ENCODE measurements at places on chromosomes 12 and 14.
A peak's percentile ranks its signal among the peaks of the same experiment; 100 is the strongest.

GRCh38 chr12:64824500-64825142, at the start of gene TBC1D30:
Gene TBC1D30 (plus strand): TSS chr12:64824647. CDS start chr12:64824880, 233 bp downstream.
- no peak for DNase-seq

DNA sequence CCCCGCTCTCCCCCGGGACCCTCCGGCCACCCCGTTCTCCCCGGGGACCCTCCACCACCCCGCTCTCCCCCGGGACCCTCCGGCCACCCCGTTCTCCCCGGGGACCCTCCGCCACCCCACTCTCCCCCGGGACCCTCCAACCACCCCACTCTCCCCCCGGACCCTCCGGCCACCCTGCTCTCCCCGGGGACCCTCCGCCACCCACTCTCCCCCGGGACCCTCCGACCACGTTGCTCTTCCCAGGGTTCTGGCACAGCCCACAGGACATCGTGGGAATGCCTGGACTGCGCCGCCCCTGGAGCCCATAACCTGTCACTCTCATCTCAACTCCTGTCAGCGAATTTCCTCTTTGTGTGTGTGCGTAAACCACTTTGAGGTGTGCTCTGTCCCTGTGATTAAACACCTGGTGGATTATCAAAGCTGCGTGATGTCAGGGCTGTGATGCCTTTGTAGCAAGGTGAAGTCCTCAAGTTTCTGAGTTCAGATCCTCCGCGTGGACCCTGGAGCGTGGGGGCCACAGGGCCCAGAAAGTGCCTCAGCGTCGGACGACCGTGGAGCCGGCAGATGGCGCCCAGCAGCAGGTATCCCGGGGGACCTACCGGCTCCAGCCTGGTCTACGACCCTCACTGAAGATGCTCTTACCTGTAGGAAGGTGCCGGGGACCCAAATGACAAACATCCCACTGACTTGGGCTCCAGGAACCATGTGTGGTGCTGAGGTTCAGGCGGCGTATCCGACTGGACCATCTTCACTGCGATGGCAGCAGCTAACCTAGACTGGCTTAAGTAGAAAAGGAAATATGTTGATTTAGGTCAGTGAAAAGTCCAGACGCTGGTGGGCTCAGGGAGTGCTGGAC, 63.2 kb upstream of the GALNT9 start:
- no peak for DNase-seq

- no peak for DNase-seq
Observed at GRCh38 chr12:33795536-33795935, 226.8 kb upstream of the ALG10 start.

GRCh38 chr12:29088611-29089219, 60.4 kb upstream of the FAR2 start:
- DNase-seq, result no peak

DNA sequence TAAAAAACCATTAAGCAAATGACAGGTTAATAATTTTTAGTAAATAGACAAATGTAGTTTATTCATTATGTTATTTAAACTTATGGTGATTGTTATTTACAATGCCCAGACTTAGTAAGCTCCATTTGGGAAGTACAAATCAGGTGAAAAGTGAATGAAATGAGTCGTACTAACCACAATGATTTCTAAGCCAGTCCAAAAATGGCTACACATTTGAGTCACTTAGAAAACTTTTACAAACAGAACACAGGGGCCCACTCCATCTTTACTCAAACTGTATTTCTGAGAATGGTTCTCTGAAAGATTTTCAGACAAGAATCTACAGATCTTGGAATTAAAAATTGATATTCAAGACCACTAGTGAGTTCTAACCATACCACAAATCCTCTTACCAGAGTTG, 653.3 kb upstream of the MIS18BP1 start:
- no peak for DNase-seq

DNA sequence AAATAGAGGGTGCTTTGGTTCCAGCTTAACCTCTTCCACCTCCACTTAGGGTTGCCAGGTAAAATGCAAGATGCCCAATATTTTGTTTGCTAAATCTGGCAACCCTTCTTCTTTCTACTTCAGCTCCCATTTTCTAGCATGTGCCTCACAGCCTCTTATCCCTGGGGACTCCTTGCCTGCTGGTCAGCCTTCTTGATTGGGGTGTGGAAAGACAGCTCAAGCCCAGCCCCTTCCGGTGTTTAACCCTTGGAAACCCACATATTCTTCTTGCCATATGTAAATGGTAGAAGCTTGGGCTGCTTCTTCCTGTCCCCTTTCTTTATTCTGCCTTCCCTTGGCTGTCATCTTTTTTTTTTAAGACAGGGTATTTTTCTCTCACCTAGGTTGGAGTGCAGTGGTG, 5.7 kb downstream of the SPIC start:
- no peak for DNase-seq

GRCh38 chr14:58796242-58797009, 158.7 kb downstream of the DACT1 start:
- no peak for DNase-seq

DNA sequence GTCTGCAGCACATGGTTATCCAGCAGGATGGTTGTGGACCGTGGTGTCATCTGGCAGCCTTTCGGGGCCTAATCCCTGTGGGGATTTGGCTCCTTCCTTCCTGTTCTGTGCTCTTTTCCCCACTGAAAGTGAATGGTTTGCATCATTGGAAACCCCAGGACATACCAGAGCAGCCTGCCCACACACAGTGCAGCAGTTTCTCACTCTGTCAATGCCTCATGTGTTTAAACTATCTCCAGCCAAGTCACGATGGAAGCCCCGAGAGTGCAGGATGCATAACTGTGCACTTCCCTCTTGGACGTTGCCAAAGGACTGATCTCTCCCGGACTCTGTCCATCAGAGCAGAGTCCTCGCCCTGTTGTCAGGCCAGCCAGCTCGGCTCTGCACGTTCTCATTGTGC, 29.0 kb upstream of the AMN start:
- DNase-seq, result no peak

DNA sequence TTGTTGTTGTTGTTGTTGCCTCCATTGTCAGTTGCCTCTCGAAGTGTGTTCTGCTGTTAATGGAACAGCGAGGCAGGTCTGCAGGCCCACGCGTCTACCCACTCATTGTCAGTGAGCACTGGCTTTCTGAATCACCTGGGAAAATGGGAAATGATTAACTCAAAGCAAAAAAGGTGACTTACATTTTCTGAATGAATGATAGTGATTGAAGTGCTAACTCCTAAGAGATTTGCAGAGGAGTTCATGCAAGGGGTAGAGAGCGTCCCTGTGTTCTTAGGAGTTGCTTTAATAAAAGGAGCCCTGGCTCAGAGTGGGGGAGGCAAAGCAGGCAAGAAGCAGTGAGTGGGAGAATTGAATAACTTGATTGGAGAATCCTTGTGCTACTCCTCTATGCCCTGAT, 177.6 kb downstream of the CAND1 start:
- no peak for DNase-seq

GRCh38 chr12:115632308-115632707, 645.2 kb downstream of the MED13L start:
- no peak for DNase-seq

GRCh38 chr12:110937104-110937641, 16.8 kb upstream of the MYL2 start:
- peak; percentile 39 for DNase-seq

DNA sequence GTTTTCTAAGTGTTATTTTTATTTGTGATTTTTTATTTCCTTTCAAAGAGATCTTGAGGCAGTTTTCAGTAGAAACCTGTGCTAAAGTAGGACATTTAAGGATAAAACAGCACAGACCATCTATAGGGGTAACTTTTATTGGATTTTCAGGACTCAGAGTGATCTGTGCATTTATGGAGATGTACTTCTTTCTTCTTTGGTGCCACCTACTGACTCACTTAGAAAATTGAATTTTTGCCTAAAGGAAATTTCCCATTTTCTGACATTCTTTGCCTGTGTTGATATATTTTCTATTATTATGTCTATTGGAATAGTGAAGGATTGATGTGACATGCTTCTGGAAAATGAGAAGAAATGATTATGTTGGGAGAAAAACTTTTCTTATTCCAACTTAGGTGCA, 113.0 kb downstream of the UNC79 start:
- no peak for DNase-seq

- no peak for DNase-seq
Observed at GRCh38 chr12:92301356-92301755, 155.7 kb upstream of the BTG1 start.

DNA sequence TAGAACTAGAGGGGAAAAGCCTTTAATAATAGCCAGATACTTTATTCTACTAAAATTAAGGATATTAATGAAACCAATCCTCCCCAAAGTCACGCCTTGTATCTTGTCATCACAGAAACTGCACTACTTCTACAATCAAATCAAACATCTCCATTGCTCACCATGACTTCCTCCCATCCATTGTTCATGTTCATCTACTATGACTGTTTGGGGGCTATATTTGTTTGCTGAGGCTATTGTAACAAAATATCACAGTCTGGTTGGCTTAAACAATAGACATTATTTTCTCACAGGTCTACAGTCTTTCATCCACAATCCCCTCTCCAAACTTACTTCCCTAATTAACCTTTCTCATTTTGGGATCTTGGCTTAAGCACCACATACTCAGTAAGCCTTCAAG, 193.6 kb upstream of the FSCB start:
- DNase-seq, result no peak

DNA sequence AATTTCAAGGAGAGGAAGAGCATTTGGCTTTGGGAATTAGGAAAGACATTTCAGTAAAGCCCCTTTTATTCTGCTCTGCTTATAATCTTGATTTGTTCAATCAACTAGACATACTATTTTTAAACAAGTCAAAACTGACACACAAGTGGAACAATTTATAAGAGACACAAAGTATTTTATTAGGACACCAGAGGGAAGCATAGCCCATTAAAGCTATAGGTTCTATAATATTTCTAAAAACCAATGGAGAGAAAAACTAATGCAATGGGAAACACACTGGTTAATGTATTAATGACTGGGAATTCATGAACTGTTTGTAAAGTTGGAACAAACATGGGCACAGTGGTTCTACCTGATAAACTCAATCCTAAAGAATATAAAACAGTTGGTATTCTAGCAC, 15.3 kb upstream of the CERS5 start:
- no peak for DNase-seq

DNA sequence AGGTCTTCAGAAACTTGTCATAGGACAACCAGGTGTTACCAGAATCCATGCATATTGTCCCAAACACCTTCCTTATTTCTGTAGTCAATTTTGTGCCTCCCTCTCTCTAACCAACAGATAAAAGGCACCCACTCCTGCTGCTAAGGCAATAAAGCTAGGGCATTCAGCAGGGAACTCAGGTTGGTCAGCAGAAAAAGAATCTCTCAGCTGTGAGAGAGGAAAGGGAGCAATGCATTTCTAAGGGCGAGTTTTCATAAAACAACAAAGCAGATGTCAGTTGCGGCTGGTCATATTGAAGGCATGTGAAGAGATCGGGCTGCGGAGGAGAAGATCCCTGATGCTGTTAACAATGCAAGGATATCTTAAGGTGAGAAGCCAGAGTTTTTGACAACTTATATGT, 7.4 kb upstream of the POU6F1 start:
- no peak for DNase-seq

DNA sequence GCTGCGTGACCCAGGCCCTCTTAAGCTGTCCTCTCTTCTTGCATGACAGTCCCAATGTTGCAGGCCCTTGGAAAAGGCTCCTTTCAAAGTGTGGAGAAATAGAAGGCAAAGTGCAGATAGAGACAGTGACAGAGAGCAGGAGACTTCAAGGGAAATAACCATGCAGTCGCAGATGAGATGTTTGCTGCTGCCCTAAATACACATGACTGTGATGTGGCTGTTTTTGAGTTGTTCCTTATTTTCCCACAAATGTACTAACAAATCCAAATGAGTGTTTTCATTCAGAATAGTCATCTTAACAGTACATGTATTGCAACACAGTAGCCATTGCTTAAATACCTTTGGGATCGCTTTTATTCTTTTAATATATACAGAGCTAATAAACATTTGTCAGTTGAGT, 101.6 kb downstream of the SLC15A5 start:
- DNase-seq, result no peak

- no peak for DNase-seq
Observed at GRCh38 chr12:132640936-132641335, 22.4 kb downstream of the P2RX2 start.

DNA sequence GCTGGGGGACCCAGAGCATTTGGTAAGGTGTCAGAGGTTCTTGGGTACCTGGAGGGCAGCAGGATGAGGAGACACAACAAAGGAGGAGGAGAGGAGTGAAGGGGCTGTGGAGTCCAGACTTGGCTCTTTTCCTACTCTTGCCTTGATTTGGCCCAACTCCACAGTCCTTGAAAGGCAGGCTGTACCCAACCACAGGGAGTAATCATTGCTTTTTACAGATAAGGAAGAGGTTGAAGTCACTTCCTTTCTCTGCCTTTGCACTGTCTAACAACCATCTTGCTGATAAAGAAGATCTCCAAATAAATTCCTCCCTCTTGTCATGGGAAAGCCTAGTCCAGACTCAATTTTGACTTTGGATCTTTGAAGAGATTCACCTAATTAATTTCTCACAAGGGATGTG, 226.8 kb upstream of the HMGA2 start:
- no peak for DNase-seq

GRCh38 chr12:107801150-107801549, 26.6 kb downstream of the ASCL4 start:
- DNase-seq, result no peak

DNA sequence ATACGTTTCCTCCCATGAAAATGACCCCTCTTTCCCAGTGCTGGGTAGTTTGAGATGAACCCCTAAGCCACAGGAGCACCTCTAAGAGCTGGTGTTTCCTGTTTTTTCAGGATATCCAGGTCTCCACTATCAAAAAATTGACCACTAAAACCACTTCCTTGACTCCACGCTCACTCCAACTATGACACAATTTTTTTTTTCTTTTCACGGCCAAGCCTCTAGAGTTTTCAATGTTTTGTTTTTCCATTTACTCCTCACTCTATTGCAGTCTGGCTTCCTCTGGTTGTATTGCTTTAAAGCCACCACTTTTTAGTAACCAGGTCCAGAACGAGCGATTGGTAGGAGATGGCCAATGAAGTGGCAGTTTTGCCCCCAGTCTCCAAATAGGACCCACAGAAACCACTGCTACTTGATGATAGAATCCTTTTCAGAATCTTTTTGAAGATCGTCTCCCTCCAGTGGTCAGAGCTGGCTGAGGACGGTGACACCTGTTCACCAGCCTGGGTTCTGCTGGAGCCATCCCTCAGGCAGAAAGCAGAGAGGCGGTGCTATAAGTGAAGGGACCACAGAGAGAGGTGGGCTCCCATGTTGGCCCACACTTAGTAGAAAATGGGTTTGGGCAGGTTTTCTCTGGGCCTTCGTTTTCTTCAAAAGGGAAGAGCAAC, 454.4 kb downstream of the VRK1 start:
- no peak for DNase-seq

GRCh38 chr14:31560759-31561154, 447 bp upstream of the NUBPL start:
- no peak for DNase-seq

DNA sequence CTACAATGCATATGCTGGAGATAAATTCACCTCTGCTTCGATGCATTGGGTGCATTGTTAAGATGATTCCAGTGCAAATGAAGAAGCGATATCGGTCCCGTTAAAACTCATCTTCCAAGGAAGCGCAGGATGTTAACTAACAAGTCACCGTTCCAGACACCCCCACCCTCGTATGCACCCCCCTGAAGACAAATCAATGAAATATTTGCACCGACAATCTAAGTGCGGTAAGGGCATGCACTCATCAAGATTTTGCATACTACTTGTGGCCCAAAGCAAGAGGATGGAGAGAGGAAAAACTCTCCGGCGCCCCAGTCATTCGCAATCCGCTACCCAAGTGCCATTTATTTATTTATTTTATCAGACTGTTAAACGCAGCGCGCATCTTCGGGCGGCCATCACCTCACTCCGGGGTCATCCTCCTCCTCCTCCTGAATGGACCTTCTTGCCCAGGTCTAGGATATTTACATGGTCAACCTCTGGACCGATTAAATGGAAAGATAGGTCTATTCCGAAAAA, 1.2 kb downstream of the NOVA1 start:
- DNase-seq, result no peak
